ENCODE measurements at places on chromosomes 16 and 17. TPM values are rescaled to one million over a fixed set of nuclear protein-coding genes. Genes with fewer than 3 reads are reported as not detected.

GRCh38 chr17:81153340-81153803 is 11.9 kb upstream of the PVALEF start:
- DNase-seq, result no peak

- DNase-seq, result no peak
Observed at GRCh38 chr16:55508271-55508921, 476 bp upstream of the LPCAT2 start.

DNA sequence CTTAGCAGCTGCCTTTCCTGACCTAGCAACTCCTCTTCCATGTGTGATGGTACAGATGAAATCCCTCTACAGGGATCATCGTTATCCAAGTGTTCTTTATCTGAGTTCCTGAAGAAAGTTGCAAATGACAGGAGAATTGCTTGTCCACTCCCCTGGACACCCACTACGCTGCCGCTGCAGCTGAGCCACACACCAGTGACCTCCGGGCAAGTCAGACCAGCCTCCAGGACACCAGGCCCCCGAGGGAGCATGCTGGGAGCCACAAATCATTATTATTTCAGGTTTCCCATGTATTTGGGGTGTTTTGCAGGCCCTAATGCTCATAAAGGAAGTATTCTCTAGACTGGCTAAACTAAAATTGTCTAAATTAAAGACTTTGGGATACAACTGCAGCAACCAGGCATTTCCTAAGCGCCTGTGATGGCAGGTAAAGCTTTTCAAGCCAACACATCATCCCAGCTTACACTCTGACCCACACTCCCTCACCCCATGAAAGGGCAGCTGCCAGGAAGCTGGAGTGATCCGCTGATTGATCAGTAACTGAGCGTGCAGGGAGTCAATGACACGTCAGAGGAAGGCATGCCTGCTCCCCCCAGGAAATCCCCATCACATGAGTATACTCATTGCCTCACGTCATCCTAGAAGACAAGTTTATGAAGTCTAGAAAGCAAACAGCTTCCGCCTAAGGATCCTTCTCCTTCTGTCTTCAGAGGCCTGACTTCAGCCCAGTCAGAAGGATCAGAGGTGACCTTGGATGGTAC is 14.4 kb downstream of the FA2H start:
- DNase-seq, result no peak

DNA sequence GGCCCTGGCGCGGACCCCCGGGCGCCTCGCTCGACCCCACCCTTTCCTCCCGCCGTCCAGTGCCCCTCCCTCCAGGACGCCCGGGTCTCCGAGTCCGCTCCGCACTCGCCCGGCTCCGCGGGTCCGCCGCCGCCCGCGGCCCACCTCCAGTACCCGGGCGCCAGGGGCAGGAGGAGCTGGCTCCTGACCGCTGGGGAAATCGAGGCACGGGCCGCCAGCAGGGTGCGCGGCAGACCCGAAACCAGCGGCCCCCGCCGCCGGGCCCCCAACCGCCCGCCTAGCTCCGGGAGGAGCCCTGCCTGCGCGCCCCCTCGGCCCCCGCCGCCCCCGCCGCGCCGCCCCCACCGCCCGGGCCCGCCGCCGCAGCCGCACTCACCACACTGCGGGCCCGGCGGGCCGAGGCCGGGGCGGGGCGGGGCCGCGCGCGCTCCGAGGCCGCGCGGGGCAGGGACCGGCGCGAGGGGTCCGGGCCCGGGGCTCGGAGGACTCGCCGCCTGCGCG is 333 bp downstream of the MAFG start:
- no peak for DNase-seq

DNA sequence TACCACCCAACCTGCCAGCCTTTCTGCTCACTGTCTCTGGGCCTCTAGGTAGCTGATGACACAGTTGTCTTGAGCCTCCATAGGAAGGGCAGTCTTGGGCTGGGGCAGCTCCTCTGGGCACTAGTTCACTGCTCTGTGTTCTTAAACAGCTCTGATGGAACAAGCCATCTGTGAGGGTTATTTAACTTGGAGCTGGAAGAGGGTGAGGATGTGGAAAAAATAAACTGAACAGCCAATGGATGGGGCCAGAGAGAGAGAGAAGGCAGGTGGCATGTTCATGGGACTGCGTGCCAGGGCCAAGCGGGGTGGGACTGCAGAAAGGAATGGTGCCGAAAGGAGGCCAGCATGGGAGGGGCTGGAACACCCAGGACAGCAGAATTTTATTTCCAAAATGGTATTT is 52.6 kb downstream of the HIC1 start:
- DNase-seq, result no peak

- DNase-seq, result peak; percentile 68
Observed at GRCh38 chr17:29115961-29116803, 64.0 kb downstream of the MYO18A start.

GRCh38 chr17:1182811-1183170 is 3.0 kb upstream of the ABR start:
- DNase-seq, result no peak

- DNase-seq, result no peak
Observed at GRCh38 chr17:30188211-30188939, 47.1 kb downstream of the SLC6A4 start.

KRTAP16-1 gene
- total RNA-seq, result not detected

CCL14 gene
- not detected for total RNA-seq

GLOD4 gene
- 52.9 TPM for total RNA-seq
